ENCODE measurements at places on chromosomes 13 and 19.

DNA sequence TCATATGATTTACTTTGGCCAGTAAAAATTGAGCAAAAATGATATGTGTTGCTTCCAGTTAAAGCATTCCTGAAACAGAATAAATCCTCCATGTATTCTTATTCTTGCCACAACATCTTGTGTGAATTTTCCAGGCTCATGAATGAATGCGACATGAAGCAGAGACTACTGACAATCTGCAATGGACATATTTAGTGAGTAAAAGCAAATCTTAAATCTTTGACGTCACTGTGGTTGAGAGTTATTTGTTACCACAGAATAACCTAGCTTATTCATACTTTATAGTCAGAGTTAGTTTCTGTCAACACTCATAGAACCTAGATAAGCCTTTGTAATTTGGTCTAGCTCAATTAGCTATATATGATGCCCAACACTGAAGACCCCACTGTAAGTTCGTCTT lies 1443.1 kb downstream of the PCDH9 start:
- DNase-seq: no peak

GRCh38 chr19:23698711-23699520 lies 11.9 kb upstream of the ZNF675 start:
- no peak for DNase-seq

DNA sequence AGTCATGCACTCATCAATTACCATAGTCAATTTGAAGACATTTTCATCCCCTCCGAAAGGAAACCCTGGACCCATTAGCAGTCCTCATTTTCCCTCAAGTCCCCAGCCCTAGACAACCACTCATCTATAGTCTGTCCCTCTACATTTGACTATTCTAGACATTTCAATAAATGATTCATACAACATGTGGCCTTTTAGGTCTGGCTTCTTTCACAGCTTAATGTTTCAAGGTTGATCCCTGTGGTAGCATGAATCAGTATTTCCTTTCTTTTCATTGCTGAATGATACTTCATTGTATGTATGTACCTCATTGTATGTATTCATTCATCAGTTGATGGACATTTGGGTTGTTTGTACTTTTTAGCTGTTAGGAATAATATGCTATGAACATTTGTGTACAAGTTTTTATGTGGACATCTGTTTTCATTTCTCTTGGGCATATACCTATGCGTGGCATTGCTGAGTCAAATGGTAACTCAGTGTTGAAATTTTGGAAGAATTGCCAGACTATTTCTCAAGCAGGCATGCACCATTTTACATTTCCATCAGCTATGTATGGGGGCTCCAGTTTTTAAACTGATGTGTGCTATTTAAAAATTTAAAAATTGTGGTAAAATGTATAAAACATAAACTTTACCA lies 18.4 kb downstream of the SPATA13 start:
- no peak for DNase-seq

DNA sequence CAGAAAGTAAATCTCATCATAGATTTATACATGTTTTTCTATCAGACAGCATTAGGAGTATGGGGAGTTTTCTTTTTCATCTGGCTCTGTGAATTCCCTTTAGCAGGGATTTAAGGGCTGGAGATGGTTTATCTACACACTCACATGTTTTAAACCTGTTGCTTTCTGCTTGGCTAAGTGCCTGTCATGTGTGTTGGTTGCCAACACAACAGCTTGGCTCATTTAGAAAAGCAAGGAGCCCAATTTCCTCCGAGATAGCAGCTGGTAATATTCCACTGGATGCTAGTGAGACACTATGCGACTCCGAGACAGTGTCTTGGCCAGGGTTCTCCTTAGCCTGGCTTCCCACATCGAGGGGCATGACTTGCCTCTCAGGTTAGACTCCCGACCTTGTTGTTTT lies 83.3 kb downstream of the KLF5 start:
- no peak for DNase-seq

DNA sequence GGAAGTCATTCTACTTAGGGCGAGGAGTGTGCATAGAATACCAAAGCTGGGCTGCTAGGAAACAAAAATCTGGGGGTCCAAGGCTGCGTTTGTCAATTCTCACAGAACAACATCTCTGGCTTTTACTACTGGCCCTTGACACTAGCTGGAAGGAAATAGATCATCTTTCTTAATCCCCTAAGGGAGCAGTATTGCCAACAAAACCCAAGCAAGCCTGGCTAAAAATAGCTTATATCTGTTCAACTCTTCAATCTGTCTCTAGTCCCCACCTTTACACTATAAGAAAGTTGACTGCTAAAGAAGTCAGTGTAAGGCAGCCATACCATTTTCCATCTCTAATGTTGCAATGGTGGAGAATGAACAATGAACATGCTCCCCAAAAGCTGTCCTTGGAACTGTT lies 107.8 kb upstream of the SPRY2 start:
- DNase-seq: no peak

Data from KBM-7 (cell line).